Thoracic aorta (tissue), 2 donors: ENCODE measurements at places on chromosomes 3 and 15.

GRCh38 chr15:70486451-70487386, 276.6 kb downstream of the UACA start:
- DNase-seq, result no peak

DNA sequence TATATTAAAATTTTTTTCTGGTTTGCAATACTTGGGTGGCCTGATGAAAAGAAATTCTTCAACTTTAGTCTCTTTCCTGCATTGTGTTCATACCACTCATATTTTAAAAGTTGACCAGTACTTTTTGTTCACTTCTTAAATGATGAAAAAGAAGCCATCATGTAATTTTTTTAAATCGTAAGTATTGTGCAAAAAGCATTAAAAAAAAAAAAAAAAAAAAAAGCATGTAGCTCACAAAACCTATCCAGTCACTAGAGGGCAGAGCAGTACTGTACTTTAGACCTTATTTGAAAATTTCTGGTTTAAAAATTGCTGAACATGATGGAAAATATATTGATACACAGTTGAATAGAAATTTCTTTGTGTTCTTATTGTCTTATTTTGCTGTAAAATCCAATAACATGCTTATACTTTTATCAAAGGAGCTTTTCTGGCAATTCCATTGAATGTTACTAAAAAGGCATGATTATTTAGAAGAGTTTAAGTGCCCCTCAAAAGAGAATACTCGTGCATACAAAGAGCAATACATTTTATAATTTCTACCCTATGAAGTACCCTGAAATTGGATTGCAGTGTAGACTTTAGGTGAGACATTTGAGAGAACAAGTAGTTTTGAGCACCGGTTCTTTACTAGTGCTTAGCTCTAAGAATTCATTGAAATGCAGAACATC, 137.7 kb downstream of the BBX start:
- DNase-seq, result no peak

DNA sequence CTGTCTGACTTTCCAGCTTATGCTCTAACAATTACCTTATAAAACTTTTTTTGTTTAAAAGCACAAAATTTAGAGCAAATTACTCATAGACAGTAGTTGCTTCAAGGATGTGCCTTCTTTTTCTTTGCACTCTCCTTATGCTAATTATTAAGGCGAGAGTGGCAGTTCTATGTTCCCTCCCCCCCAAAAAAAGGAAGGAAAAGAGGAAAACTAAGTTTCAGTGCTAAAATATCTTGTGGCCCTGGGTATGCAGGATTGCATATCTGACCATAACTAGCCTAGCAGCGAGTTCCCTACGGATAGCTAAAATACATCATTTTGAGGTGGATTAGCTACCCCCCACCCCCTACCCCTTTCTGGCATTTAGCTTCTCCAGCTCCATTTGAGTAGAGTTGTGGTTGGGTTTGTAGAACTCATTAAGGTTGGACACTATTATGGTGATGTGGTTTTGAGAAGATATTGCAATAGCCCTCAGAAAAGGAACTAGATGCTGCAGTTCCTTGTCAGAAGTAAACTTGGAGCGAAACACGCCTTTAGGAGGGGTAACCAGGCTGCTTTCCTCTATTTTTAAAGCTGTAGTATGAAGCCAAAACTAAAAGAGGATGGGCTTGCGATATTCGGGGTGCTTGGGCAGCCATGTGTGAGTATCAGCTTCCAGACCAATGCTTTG, 174.6 kb downstream of the AKAP13 start:
- DNase-seq, result no peak

DNA sequence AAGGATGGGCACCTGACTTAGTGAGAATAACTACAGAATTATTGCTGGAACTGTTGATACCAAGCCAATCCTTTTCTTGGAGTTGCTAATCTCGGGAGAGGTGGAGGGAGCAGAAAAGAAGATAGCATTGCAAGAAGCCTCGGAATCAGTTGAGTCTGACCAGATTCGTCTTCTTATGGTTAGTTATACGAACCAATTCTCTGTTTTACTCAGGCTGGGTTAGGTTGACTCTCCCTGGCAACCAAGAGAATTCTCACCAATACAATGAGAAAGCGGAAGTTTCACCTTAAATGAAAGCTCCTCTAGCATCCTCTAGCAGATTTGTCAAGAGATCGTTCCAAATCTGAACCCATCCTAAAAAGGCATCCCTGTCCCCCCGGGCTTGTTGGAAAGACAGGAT, 43.5 kb upstream of the UBE2E1 start:
- no peak for DNase-seq

GRCh38 chr15:47743886-47744285, 26.6 kb downstream of the SEMA6D start:
- no peak for DNase-seq

- DNase-seq, result no peak
Measured at GRCh38 chr3:189967254-189967865, 153.3 kb downstream of the P3H2 start.

GRCh38 chr15:73972984-73973682, 19.0 kb downstream of the STOML1 start:
- DNase-seq, result no peak
